ENCODE measurements at places on chromosomes 12 and 14. TPM values are rescaled to one million over a fixed set of nuclear protein-coding genes. Genes with fewer than 3 reads are reported as not detected.

Gene ST8SIA1
- 6.4 TPM for polyA plus RNA-seq

Gene FAM181A
- 0.10 TPM for polyA plus RNA-seq

- no peak for DNase-seq
Observed at GRCh38 chr12:92210071-92210470, 64.4 kb upstream of the BTG1 start.

Gene FOXN4
- polyA plus RNA-seq, result 0.11 TPM

DNA sequence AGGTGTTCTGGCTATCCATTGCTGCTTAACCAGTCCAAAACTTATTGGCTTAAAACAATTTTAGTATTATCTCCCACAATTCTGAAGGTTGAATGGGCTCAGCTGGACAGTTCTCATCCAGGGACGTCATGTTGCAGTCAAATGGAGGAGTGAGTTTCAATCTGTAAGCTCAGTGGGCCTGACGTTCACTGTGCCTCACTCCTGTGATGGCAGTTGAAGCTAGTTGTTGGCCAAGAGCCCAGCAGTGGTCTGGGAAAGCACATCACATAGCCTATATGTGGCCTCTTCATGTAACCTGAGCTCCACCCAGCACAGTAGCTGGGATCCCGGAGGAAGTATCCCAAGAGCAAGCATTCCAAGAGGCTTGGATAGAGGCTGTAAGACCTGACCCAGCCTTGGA, 40.6 kb upstream of the CDKN3 start:
- peak; percentile 79 for DNase-seq
